ENCODE measurements at places on chromosomes 2 and 18.

- no peak for DNase-seq
Measured at GRCh38 chr2:29481313-29481712, 366.1 kb downstream of the CLIP4 start.

GRCh38 chr2:85981579-85982247 is 92.9 kb upstream of the ST3GAL5 start:
- DNase-seq, result no peak

DNA sequence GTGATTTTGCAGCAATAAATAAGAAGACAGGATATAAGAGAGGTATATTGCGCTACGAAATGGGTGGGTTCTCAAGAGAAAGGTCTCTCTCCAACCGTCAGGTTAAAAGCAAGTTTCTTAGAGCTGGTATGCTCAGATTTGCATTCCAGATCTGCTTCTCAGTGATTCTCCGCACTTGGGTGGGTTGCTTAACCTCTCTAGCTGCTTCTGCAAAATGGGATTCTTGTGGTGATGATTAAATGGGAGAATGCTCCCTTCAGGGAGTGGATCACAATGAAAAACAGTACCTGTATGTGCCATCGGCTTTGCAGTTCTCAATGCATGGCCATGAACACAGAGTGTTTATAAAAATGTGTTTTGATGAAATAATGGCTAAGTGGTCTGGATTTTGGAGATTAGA is 477.7 kb downstream of the TNS1 start:
- DNase-seq, result no peak

GRCh38 chr2:208265371-208265800 is 669 bp upstream of the PIKFYVE start:
- no peak for DNase-seq

DNA sequence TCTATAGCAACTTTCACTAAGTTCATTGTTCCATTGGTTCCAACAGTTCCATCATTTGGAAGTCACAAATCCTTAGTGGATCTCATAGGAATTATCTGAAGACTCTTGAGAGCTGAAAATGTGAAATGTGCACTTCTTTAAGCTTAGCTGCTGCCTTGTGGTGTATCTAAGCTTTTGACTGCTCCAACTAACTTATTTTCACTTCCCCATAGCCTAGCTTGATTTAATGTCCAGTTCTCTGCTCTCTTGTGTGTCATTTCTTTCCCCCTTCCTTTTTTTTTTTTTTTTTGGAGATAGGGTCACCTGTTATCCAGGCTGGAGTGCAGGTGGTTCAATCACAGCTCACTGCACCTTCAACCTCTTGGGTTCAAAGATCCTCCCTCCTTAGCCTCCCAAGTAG is 34.9 kb upstream of the CD302 start:
- DNase-seq, result no peak

GRCh38 chr18:28040716-28041115 is 136.2 kb downstream of the CDH2 start:
- no peak for DNase-seq

GRCh38 chr2:73373344-73373743 is 12.3 kb upstream of the ALMS1 start:
- DNase-seq, result no peak

- DNase-seq, result no peak
Measured at GRCh38 chr2:62222674-62223073, 26.8 kb downstream of the B3GNT2 start.

- no peak for DNase-seq
Measured at GRCh38 chr2:177143444-177143843, 69.2 kb upstream of the HNRNPA3 start.

DNA sequence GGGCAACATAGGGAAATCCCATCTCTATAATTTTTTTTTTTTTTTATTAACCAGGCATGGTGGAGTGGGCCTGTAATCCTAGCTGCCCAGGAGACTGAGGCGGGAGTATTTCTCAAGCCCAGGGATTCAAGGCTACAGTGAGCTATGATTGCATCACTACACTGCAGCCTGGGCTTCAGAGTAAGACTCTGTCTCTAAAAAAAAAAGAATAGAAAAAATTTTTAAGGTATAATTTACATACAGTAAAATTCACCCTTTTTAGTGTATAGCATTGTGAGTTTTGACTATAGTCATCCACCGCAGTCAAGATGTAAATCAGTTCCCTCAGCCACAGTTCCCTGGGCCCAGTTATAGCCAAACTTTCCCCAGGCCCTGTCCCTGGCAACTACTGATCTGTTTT is 57.1 kb upstream of the MSH6 start:
- DNase-seq, result no peak

DNA sequence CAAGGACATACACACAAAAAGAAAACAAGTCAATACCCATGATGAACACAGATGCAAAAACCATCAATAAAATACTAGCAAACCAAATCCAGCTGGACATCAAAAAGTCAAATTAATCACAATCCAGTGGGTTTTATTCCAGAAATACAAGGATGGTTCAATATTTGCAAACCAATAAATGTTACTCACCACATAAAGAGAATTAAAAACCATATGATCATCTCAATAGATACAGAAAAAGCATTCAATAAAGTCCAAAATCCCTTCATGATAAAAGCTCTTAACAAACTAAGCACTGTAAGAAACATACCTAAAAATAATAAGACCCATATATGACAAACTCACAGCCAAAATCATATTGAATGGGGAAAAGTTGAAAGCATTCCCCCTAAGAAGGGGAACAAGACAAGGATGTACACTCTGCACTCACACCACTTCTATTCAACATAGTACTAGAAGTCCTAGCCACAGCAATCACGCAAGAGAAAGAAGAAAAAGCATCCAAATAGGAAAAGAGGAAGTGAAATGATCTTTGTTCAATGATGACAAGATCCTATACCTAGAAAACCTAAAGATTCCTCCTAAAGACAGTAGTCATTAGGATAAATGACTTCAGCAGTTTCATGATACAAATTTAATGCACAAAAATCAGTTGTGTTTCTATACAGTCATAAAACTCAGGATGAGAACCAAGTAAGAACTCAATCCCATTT is 62.6 kb downstream of the TRAPPC8 start:
- DNase-seq, result no peak

DNA sequence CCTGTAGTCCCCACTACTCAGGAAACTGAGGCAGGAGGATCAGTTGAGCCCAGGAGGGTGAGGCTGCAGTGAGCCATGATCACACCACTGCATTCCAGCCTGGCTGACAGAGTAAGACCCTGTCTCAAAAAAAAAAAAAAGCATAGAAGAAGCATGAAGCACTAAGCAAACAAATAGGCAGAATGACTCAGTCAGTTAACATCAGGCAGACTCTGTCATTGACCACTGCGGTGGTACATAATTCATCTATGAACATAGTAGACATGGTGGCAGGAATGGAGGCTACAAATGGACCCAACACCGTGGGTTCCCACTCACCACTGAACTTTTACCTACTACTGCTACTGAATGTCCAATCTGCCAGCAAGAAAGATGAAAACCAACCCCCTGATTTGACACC is 7.6 kb upstream of the ASXL2 start:
- DNase-seq, result no peak

DNA sequence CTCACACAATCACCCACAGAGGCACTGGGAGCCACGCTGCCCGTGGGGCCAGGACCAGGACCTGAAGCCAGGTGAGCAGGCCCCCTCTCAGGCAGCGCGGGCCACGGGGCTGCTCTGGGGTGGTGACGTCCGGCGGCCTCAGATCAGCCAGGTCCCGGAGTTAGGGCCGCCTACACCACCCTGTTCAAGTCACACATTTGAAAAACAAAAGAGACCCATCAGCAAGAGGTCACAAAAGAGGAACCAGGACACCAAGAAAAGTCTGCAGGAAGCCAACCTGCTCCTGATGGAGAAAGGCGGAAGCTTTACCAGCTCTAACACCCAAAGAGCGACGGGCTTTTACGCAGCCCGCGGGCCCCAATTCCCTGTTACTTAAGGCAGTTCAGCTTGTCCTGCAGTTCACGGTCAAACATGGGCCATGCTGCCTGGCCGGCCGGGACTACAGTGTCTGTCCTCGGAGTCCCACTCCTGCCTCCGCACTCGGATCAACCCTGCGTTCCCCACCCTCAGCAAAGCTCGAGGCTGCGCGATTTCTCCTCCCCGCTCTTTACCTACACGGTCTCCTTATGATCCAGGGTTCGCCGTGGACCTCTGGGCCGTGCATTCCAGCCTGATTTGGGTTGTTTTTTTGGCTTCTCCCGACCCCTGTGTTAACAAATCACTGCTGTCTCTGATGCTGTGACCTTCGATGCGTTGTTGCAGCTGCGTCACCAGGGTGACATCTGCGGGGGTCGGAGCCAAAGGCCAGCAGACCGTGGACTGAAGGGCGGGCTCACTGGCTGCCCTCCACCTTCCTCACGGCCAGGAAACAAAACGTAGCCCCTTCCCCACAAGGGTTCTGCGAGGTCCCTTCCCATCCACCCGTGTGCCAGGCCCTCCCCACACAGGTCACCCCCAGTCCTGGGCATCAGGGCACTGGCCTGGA is 31.0 kb downstream of the SNORC start:
- no peak for DNase-seq

DNA sequence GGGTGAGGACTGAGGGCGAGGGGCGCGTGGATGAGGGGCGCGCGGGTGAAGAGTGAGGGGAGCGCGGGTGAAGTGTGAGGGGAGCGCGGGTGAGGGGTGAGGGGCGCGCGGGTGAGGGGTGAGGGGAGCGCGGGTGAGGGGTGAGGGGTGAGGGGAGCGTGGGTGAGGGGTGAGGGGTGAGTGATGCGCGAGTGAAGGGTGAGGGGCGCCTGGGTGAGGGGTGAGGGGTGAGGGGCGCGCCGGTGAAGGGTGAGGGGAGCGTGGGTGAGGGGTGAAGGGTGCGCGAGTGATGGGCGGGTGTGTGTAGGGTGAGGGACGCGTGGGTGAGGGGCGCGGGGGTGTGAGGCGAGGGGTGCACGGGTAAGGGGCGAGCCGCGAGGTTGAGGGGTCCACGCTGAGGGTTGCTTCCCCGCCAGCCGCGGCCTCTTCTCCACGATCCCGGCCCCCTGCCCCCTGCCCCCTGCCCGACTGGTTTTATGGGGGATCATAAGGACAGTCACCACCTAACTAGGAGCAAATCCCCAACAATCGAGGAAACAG is 1.1 kb upstream of the SLC66A2 start:
- no peak for DNase-seq

- DNase-seq, result no peak
Measured at GRCh38 chr2:46338674-46339073, 41.5 kb downstream of the EPAS1 start.

GRCh38 chr2:207567671-207568070 is 37.9 kb downstream of the CREB1 start:
- DNase-seq, result no peak

GRCh38 chr2:71784734-71785511 is 331.6 kb downstream of the DYSF start:
- no peak for DNase-seq

- no peak for DNase-seq
Measured at GRCh38 chr2:104856086-104856972, 2.4 kb downstream of the POU3F3 start.

DNA sequence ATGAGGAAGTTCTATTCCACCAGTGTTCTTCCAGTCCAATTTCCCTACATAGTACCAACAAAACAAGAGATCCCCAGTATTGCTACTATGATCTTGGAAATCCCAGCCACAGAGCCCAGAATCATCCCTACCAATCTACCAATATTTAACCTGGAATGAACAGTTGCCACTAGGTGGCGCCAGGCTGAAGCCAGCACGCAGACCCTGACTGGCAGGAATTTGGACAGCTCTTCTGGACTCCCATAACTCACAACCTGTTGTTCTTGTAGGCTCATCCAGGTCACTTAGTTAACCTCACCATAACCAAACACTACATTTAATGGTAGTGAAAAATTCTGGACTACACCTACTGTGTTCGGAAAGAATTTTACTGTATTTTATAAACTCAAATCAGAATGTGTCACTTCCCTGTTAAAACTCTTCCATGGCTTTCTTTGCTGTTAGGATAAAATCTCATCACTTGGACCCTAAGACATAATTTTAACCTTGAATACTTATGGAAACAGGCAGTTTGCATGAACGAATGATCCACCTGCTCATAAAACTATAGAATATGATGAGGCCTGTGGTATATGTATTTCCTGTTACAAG is 59.8 kb upstream of the SLC38A11 start:
- peak; percentile 64 for DNase-seq

- DNase-seq, result no peak
Measured at GRCh38 chr2:35794796-35795450, 560.7 kb upstream of the CRIM1 start.

- no peak for DNase-seq
Measured at GRCh38 chr18:74734013-74734444, 136.4 kb downstream of the ZNF407 start.

DNA sequence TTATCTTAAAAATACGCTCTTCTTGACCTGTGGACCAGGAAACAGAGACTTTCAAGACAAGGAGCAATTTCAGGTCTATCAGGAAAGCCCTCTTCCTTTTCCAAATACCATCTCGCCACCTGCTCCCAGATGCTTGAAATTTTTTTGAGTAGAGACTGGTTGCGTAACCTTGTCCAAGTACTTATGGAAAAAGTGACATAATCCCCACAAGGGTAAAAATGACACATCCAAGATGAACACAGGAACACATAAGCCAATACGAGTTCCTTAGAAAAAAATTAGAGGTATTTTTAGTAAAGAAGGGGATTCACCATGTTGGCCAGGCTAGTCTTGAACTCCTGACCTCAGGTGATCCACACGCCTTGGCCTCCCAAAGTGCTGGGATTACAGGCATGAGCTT is 1.8 kb downstream of the SERPINB13 start:
- no peak for DNase-seq

- DNase-seq, result no peak
Measured at GRCh38 chr2:218781691-218782527, at the start of gene CYP27A1. TSS of gene CYP27A1 (plus strand) at chr2:218782147. CDS start at chr2:218782183, 36 bp downstream.

- DNase-seq, result no peak
Measured at GRCh38 chr2:105885456-105885855, 140.7 kb downstream of the NCK2 start.

DNA sequence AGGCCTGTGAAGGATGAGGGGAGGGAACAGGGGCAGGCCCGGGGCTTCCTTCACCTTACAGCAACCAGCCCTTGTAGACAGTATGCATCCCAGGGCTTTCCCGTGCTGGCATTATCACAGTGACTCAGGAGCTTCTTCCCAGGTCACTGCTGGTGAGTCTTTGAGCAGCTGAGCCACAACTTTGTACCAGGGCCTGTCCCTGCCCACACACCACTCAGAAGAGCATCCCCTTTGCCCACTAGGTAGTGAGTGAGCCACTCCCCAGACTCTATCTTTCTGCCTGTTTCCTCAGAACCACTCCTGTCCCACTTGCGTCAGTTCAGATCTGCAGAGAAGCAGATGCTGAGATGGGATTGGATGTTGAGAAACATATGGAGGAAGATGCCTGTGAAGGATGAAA is 69.6 kb upstream of the ALPP start:
- no peak for DNase-seq

GRCh38 chr2:13758412-13758811 is 874.1 kb upstream of the LRATD1 start:
- DNase-seq, result no peak

GRCh38 chr2:102677244-102678215 is 58.2 kb downstream of the SLC9A2 start:
- DNase-seq, result no peak
